ENCODE measurements at places on chromosomes 13 and 19.
A peak's percentile ranks its signal among the peaks of the same experiment; 100 is the strongest.

GRCh38 chr13:34413538-34414210 is 528.4 kb upstream of the NBEA start:
- no peaks in the 10 kb centered on the region for H3K36me3 ChIP-seq
- no peak overlapping the region for H3K27ac ChIP-seq
- no peaks in the 10 kb centered on the region for H3K27me3 ChIP-seq
- no peak for DNase-seq
- H3K4me3 ChIP-seq = no peak overlapping the region
- peaks cover 3% of the 10 kb centered on the region for H3K4me1 ChIP-seq

GRCh38 chr13:111584101-111584672 is 263.7 kb downstream of the TEX29 start:
- no peak overlapping the region for H3K27ac ChIP-seq
- DNase-seq = no peak
- no peaks in the 10 kb centered on the region for H3K4me1 ChIP-seq
- no peaks in the 10 kb centered on the region for H3K27me3 ChIP-seq
- H3K4me3 ChIP-seq = no peak overlapping the region
- no peaks in the 10 kb centered on the region for H3K36me3 ChIP-seq

- DNase-seq = no peak
- no peak within 1 kb of the TSS for H3K4me3 ChIP-seq
- no peak within 1 kb of the TSS for H3K27ac ChIP-seq
- no peaks in the 10 kb centered on the region for H3K27me3 ChIP-seq
Measured at GRCh38 chr19:36110487-36111199, at the start of gene OVOL3. Gene OVOL3 (plus strand): TSS chr19:36111143. CDS start chr19:36111203, 60 bp downstream.

- H3K4me3 ChIP-seq = no peak within 1 kb of the TSS
- peaks cover 14% of the 10 kb centered on the region for H3K27me3 ChIP-seq
- DNase-seq = peak; percentile 8
- H3K4me1 ChIP-seq = no peaks in the 10 kb centered on the region
- H3K36me3 ChIP-seq = no peaks in the 10 kb centered on the region
- no peak within 1 kb of the TSS for H3K27ac ChIP-seq
Measured at GRCh38 chr19:49387936-49388372, at the start of gene KASH5. Gene KASH5 (plus strand): TSS chr19:49388249. CDS start chr19:49390884, 2,635 bp downstream.

- no peak overlapping the region for H3K27ac ChIP-seq
- peaks cover 5% of the 10 kb centered on the region for H3K4me1 ChIP-seq
- peak; percentile 20 for DNase-seq
Measured at GRCh38 chr13:31213651-31214289, 14.0 kb downstream of the B3GLCT start.

DNA sequence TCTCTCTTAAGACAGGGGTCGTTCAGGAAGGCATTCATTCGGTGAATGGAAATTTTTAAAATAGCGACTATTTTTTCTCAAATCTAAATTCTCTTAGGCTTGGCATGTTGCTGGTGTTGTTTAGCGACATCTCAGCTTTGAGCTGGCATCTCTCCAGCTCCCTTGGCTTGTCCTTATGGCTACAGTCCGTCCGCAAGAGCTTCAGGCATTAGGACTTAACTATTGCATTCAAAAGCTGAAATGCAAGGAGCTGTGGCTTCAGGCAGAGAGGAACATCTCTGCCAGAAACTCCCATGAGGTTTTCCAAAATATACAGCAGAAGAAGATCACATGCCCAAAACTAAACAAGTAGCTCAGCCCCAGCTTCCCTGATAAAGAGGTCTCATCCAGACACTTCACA is 578.5 kb downstream of the EFNB2 start:
- H3K36me3 ChIP-seq = no peaks in the 10 kb centered on the region
- H3K4me3 ChIP-seq = no peak overlapping the region
- no peak for DNase-seq

GRCh38 chr19:7739801-7740681 is 7.3 kb downstream of the CD209 start:
- no peak overlapping the region for H3K4me3 ChIP-seq
- H3K27me3 ChIP-seq = peaks cover 15% of the 10 kb centered on the region
- H3K4me1 ChIP-seq = no peaks in the 10 kb centered on the region
- no peaks in the 10 kb centered on the region for H3K36me3 ChIP-seq
- no peak for DNase-seq

DNA sequence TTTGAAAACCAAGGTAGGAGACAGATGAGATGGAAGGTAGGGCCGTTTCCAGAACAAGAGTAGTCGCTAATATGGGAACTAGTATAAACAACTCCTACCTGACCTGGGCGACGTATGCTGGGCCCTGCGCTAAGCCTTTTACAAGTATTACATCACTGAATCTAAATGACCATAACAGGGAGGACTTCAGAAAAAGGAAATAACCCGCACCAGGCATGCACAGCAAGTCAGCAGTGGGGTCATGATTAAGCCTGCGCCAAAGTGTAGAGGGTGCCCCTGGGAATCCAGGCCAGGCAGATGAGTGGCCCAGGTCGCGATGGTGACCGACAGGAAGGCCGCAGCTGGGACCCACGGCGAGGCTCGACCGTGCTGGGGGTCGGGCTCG is 613 bp downstream of the ATP13A1 start:
- peaks cover 21% of the 10 kb centered on the region for H3K36me3 ChIP-seq
- peak overlapping the region; percentile 26 for H3K27ac ChIP-seq
- peak overlapping the region; percentile 78 for H3K4me3 ChIP-seq
- peak; percentile 4 for DNase-seq
- peaks cover 7% of the 10 kb centered on the region for H3K4me1 ChIP-seq
- no peaks in the 10 kb centered on the region for H3K27me3 ChIP-seq

DNA sequence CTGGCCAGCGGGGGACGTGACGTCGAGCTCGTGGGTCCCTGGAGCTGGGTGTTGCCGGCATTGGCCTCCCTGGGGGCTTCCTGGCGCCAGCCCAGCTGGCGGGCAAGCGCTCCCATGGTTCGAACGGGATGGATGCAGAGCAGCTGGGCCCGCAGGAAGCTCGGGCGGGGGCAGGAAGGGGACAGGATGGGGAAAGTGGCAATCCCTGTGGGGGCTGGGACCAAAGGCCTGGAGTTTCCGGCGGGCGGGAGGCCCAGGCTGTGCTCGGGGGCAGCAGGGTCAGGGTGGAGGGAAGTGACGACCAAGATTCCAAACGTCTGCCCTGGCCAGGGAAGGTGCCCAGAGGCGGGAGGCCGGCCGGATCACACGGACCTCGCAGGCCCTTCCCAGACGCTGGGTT is 19.3 kb downstream of the PALM start:
- H3K4me1 ChIP-seq = no peaks in the 10 kb centered on the region
- H3K4me3 ChIP-seq = no peak overlapping the region
- DNase-seq = no peak

- H3K4me3 ChIP-seq = no peak overlapping the region
- no peaks in the 10 kb centered on the region for H3K27me3 ChIP-seq
- H3K27ac ChIP-seq = no peak overlapping the region
- H3K36me3 ChIP-seq = no peaks in the 10 kb centered on the region
- no peak for DNase-seq
Measured at GRCh38 chr13:63414247-63414646, 1998.6 kb upstream of the PCDH20 start.

Measured in IMR-90 (cell line).